ENCODE measurements at places on chromosomes 4 and X. TPM values are rescaled to one million over a fixed set of nuclear protein-coding genes. Genes with fewer than 3 reads are reported as not detected.

DNA sequence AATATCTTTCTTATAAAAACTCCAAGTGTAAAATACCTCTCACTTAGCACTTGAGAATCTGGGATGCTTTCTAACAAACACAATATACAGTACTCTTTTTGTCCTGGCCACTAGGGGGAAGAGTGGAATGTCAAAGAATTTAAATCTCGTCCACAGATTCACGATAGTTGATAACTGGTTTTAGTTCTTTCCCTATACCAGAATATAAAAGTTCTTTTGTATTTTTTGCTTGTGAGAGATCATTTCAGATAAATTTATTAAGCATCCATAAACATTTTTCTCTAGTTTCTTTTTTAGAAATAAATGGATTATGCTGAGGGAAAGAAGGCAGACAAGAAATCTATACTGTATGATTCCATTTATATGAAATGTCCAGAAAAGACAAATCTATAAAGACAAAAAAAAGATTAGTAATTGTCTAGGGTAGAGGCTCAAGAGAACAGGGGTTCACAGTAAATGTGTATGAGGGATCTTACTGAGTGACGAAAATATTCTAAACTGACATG is 50.4 kb downstream of the MGARP start:
- peak; percentile 26 for DNase-seq

DNA sequence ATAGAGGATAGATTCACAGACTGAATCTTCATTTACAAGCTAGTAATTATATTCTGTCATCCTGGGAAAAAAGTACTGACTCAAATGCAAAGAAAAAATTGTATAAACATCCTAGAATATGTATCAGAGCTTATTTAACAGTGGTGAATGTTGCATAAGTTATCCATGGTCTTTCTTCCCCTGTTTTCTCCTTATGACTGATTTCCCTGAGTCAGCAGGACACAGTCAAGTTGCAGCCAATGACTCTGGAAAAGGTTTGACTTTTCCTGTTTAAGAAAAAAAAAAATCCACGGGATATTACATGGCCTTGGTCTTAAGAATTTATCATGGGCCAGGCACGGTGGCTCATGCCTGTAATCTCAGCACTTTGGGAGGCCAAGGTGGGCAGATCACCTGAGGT is 36.5 kb downstream of the INPP4B start:
- no peak for DNase-seq

The DGKK gene
- not detected for total RNA-seq

GRCh38 chr4:100913685-100914084 is 395.9 kb upstream of the EMCN start:
- no peak for DNase-seq

DNA sequence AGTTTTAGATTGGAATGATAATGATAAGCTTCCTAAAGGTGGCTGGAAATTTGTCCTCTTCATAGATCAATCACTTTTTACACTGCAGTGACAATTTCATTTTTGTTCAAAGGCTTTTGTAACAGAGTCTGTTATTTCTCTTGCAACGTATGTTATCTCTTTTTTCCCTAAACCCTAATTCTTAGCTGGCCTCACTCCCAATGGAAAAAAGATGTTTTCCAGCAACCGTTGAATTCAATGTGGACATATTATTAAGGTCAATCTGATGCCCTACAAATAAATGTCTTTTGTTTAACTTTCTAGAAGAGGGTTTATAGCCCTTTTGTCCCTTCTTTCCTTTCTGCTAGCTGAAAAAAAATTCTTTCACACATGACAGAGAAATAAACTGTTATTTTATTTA is 192.7 kb upstream of the NWD2 start:
- no peak for DNase-seq

DNA sequence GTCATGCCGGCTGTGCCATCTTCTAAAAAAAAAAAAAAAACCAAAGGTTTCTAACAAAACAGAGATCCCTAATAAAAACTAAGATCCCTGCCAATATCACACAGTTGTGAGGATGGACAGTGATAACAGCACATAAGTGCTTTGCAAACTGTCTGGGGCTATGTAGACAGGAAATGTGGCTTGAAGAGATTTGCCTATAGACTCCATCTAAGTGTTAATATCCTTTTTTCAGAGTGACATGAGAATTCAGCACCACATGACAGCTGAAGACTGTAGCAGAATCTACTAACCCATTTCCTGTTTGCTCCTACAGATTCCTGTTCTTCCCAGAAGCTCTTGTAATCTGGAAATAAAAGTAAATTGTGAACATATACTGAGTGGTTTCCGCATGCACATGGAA is 215.4 kb downstream of the KDR start:
- DNase-seq: peak; percentile 3

DNA sequence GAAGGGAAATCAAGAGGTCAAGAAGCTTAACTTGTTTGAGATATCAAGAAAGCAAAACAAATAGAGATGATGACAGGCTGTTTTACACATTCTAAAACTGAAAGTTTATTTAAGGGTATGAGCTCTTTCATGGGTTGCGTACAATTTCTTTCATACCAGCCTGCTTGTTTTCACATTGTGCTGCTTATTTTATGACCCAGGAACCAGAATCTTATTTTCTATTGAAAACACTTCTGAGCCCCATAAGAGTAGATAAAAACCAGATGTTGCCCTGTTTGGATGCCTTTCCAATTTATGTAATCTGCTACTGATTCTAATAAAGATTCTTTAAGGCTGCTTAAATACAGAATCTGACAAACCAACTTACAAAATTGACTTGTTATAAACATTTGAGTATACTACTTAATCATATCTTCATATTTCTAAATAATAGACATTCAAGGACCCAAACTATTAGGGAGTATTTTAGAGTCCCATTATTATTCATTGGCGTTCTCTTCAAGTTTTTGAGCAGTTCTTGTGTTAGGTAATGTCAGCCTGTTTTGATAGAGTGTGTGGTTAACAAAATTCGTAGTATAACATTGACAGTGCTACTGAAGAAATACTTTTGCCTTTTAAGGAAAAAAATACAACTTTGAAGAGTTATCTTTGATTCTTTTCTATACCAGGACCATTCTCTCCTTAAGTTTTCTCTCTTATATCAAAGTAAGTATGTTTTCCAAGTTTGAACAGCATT is 74.4 kb downstream of the PDLIM5 start:
- DNase-seq: no peak

The AFF2 gene
- total RNA-seq: 6.0 TPM

GRCh38 chrX:100928660-100929613 is at the start of gene XKRX:
Gene XKRX, minus strand, starts transcription at chrX:100928917. Its CDS starts 613 bp downstream, at chrX:100928304.
- DNase-seq: peak; percentile 48

The GPRASP3 gene
- 2.7 TPM for total RNA-seq
